ENCODE measurements at places on chromosomes 3 and 15.

GRCh38 chr15:48062148-48062872, 58.5 kb upstream of the SLC24A5 start:
- no peak for DNase-seq

- DNase-seq = no peak
These were observed 30.7 kb upstream of the CHRNB4 start for GRCh38 chr15:78671626-78672211.

DNA sequence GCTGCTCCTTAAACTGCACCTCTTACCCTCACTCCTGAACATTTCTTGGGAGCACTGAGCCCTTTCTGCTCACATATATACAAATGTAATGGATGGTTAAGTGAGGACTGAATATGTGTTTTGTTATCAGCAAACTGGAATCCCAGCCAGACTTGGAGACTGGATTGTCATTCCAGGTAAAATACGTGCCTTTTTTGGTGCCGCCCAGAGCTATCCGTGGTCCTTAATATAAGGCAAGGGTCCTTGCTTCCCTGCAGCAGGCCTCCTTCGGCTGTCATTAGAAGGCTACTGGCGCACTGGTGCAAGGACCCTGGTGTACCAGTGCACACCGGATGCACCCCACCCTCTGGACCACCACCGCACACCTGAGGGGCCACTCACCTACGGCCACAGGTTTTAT, 1.1 kb upstream of the GABRB3 start:
- DNase-seq = no peak

DNA sequence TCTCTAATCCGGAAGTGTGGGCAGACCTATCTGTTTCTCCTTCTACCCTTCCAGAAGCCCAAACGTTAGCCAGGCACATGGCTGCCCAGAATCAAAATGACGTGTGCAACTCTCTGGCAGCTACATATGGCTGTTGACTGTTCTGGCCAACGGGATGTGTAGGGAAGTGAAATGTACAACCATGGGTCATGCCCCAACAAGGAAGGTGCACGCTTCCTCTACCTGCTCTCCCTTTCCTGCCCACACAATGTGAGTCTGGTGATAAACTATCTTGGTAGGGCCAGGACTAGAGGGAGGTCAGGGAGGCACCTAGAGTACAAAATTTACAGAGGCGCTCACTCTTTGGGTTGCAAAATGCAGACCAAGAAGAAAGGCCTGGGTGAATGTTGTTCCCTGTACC, 495.9 kb upstream of the PROK2 start:
- no peak for DNase-seq

- DNase-seq = no peak
These were observed 17.6 kb downstream of the ZDHHC3 start for GRCh38 chr3:44958386-44958785.

DNA sequence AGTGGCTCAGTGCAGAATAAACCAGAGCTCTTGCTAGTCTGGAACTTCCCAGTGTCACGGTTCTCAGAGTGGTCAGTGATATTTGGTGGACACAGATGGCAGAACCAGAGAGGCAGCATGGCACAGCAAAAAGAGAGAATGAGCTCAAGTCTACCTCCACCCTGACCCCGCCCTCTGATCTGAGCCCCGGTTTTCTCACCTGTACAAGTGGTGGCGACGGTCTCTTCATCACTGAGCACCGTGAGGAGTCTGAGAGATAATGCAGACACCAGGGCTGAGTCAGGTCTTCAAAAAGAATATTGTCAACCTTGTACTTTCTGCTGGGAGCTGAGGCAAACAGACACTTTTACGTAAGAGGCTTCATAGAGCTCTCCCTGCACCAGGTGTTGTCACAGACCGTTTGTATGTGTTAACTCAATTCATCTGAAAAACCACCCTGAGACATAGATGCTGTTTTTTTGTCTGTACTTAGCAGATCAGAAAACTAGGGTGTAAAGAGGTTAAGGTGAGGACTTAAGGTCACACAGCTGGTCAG, 13.2 kb downstream of the FGD5 start:
- no peak for DNase-seq

DNA sequence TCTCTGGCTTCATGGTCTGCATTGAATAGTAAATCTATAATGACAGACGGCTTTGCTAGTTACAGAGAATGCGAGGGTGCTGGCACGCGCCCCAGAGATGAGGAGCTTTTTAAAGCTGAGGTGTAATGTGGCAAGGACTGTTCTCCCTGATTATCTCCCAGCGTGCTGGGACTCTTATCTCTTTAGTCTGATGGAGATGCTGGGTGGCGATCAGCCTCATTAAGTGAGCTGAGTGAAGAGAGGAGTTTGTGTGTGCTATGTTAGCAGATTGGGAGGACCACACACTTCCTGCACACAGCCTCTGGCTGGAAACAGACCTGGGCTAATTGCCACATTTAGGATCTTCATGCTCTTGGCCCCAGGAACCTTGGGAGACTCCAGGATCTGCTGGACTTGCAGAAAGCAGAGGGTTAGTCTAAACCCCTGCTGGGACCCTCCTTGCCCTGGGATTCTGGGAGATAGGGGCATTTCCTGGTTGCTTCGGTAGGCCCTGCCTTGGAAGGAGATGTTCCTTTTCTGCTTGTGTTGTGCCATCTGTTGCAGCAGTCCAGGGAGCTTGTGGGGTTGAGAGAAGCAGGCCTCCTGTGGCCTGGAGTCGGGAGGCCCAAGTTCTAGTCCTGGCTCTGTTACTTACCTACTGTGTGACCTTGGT, 15.0 kb downstream of the PDIA5 start:
- DNase-seq = no peak

DNA sequence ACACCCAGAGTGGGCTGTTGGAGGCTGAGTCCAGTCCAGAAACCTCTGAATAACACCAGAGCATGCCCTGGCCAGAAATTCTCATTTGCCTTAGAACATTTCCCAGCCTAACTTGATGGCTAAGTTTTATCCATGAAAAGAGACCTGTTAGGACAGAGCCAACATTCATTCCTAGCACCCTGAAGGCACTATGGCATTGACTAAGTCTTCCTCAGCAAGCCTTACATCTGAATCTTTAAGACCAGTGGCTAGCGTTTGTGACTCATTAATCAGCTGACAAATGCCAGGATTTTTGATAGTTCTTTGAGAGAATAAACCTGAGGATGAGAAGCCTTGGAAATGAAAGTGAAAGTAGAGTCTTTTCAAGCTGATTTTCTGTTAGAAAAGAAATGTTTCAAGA, 1087.1 kb upstream of the ALCAM start:
- DNase-seq = no peak

- no peak for DNase-seq
These were observed 420.2 kb upstream of the ROBO1 start for GRCh38 chr3:80187981-80188380.

DNA sequence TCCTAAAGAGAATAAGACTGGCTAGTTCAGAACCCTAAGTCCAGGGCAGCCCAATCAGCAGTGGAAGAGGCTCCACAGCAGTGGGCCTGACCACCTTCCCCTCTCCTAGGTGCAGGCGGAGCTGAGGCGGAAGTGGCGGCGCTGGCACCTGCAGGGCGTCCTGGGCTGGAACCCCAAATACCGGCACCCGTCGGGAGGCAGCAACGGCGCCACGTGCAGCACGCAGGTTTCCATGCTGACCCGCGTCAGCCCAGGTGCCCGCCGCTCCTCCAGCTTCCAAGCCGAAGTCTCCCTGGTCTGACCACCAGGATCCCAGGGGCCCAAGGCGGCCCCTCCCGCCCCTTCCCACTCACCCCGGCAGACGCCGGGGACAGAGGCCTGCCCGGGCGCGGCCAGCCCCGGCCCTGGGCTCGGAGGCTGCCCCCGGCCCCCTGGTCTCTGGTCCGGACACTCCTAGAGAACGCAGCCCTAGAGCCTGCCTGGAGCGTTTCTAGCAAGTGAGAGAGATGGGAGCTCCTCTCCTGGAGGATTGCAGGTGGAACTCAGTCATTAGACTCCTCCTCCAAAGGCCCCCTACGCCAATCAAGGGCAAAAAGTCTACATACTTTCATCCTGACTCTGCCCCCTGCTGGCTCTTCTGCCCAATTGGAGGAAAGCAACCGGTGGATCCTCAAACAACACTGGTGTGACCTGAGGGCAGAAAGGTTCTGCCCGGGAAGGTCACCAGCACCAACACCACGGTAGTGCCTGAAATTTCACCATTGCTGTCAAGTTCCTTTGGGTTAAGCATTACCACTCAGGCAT, 33.7 kb downstream of the VIPR1 start:
- peak; percentile 20 for DNase-seq

- DNase-seq = no peak
These were observed 10.5 kb downstream of the PTX3 start for GRCh38 chr3:157447026-157447694.

GRCh38 chr3:195873281-195873887, 35.0 kb downstream of the TNK2 start:
- no peak for DNase-seq

DNA sequence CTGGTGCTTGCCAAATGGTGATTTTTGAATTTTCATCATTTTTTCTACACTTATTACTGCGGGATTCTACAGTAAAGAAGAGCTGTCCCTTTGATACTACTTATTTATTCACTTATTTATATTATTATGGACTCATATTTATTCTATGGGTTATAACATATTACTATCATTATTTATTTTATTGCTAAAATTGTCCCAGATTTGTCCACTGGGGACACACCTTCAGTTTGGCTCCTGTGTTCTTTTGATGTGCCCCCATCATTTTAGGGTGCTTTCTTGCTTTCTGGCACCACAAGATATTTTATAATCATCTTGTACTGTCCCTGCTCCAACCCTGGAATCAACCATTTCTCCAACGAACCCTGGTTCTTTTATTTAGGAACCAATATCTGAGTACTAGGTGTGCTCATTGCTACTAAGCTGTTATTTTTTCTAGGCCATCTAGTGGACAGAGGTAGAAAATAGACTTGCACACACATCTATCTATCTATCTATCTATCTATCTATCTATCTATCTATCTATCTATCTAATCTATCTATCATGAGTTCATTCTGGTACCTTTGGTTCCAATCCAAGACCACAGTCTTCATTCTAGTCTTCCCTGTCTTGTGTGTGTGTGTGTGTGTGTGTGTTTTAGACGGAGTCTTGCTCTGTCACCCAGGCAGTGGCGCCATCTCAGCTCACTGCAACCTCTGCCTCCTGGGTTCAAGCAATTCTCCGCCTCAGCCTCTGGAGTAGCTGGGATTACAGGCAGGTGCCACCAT, 16.0 kb downstream of the SLC22A14 start:
- DNase-seq = no peak

DNA sequence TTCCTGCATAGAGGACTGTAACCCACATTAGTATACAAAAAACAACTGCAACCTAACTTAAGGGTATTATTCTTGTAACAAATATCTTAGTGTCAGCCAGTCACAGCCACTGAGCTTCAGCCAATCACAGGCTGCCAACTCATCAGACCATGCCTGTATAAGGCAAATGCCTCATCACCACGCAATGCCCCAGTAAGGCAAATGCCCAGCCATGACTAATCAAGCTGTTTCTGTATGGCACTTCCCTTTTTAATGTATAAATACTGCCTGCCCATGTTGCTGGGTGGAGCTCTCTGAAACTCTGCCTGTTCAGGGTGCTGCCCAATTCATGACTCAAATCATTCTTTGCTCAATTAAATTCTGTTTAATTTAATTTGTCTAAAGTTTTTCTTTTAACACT, 18.4 kb upstream of the GABRA5 start:
- DNase-seq = no peak

GRCh38 chr15:96578393-96578792, 247.9 kb downstream of the NR2F2 start:
- no peak for DNase-seq

GRCh38 chr3:132203889-132204596, 113.2 kb upstream of the ACP3 start:
- no peak for DNase-seq

GRCh38 chr3:149266736-149267135, 45.1 kb upstream of the CP start:
- DNase-seq = no peak

DNA sequence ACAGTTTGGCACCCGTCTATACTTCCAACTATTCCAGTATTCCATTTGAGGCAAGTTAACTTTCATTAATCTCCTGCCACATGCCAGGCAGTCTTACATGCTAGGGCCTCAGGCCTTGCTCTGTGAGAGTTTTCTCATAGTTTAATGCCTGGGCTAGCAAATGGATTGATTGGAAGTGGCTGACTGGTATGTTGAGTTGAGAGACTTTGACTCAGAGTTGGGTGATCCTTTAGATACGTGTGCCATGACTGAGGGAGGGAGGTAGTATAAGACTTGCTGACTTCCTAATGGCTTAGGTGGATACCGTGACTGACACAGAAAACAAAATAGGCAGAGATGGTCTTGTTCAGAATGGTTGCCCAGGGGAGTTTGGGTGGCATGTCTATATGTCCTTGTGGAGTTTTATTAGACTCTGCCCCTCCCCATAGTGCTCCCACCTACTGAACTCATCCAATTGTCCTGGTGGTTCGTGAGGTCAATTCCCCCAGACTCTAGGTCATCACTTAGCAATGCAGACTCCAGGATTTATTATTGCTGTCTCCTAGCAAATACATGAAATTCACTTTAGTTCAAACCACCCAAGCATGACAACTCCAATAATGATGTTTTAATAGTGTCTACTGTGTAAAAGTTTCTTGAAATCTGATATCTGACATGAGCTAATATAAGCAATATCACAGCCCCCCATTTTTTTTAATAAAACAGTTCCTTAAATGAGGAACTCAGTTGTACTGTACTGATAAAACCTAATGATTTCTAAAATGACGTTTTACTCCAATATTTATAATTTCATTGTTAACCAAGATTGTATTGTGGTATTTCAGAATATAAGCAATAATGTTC, 413.9 kb upstream of the MDFIC2 start:
- no peak for DNase-seq

- DNase-seq = no peak
These were observed 23.6 kb downstream of the NBEAL2 start for GRCh38 chr3:47003056-47003410.

DNA sequence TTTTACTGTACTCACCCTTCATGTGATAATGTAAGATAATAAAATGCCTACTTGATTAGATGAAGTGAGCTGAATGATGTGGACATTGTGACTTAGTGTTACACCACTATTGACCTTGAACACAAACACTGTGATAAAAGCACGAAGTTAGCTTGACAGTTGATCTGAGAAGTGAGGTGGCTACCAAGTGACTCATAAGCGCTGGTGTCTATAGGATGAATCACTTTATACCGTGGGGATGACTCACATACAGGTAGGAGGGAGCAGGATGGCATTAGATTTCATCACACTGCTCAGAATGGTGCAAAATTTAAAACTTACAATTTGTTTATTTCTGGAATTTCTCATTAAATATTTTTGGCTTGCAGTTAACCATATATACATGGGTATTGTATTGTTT, 174.7 kb upstream of the CNTN3 start:
- no peak for DNase-seq

- DNase-seq = no peak
These were observed 755 bp downstream of the PARP15 start for GRCh38 chr3:122578069-122578740.

- no peak for DNase-seq
These were observed 89.6 kb upstream of the AADACL2 start for GRCh38 chr3:151644020-151644620.

DNA sequence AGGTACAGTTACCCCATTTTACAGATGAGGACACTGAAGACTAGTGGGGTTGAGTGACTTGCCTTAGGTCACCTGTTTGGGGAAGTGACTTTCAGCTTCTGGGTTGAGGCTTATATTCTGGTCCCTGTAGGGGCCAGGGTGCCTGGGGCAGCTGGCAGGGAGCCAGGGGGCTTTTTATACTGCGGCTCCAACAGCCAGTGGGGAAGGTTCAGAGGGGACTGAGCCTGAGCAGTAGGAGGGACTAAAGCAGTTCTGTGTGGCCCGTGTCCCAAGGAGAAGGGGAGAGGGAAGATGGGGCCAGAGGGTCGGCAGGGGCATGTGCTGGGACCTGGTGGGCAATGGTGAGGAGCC, 37.7 kb downstream of the SLC6A6 start:
- no peak for DNase-seq

Measured in stimulated activated CD4-positive, alpha-beta T cell treated with anti-CD3 and anti-CD28 coated beads, Interleukin-1b, Interleukin-23, amount 100 ng/mL, for 24 hours (primary cell).